ENCODE measurements at places on chromosomes 4 and X.

DNA sequence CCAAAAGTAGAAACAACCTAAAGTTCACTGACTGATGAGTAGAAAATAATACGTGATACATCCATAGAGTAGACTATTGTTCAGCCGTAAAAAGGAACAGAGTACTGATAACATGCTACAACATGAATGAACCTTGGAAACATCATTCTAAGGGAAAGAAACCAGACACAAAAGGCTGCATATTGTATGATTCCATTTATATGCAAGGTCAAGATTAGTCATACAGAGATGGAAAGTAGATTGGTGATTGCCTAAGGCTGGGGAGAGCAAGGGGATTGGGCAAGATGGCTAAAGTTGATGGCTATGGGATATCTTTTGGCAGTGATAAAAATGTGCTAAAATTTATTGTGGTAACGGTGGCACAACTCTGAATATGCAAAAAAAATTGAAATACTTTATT lies 209.1 kb downstream of the RELL1 start:
- no peak for DNase-seq

- DNase-seq: no peak
Observed at GRCh38 chr4:189092581-189092980, 848.1 kb upstream of the FRG1 start.

- no peak for DNase-seq
Observed at GRCh38 chr4:64158648-64159326, 250.5 kb downstream of the TECRL start.

- DNase-seq: no peak
Observed at GRCh38 chr4:146146918-146147317, 28.6 kb upstream of the LSM6 start.

- no peak for DNase-seq
Observed at GRCh38 chr4:72557021-72557420, 12.0 kb downstream of the ADAMTS3 start.

All from stimulated activated naive CD4-positive, alpha-beta T cell (primary cell).